Stimulated activated CD8-positive, alpha-beta memory T cell treated with anti-CD3 and anti-CD28 coated beads, Interleukin-7, amount 100 ng/mL, for 48 hours (primary cell): ENCODE measurements at places on chromosomes 3 and 15.

DNA sequence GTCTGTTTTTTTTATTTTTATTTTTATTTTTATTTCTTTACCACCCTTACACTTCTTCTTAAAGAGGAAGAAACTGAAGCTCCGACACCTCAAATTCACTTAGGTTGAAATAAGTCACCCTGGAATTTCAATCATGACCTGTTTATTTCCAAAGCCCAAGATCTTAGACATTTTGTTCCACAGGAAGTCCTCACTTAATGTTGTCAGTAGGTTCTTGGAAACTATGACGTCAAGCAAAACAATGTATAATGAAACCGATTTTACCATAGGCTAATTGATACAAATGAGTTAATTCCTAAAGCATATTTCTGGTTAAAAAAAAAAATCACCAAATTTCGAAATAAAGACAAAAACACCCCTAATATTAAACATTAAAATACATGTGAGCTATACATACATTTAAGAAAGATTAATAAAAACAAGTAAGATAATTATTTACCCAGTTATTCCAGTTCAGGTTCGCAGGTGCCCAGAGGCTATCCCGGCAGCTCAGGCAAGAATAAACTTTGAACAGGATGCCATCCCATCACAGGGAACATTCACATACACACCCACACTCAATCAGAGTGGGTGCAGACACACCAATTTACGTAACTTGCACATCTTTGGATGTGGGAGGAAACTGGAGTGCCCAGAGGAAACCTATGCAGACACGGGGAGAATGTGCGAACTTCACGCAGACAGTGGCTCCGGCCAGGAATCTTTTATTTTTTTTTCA, 391.0 kb downstream of the RAP2B start:
- DNase-seq: no peak

GRCh38 chr15:24858737-24859601, 95.8 kb upstream of the SNRPN start:
- DNase-seq: no peak

- no peak for DNase-seq
These were observed 192.9 kb upstream of the CCDC54 start for GRCh38 chr3:107184375-107184774.

DNA sequence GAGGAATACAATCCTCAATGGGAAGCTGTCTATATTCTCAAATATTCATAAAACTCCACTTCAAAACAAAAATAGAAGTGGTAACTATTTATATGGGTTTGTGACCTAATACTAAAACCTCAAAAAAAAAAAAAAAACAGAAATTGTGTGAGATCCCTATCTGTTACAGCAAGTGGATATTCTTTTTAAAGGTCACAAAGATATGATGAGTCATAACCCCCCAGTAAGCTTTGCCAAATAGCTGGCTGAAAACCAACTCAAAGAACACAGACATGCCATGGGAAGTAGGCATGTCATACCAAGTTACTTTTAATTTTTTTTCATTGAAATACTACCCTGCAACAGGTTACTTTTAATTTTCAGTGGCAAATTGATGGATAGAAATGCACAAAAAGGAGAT, 62.5 kb downstream of the CBLB start:
- no peak for DNase-seq

- no peak for DNase-seq
These were observed 479.9 kb downstream of the GRM7 start for GRCh38 chr3:7340795-7341194.

DNA sequence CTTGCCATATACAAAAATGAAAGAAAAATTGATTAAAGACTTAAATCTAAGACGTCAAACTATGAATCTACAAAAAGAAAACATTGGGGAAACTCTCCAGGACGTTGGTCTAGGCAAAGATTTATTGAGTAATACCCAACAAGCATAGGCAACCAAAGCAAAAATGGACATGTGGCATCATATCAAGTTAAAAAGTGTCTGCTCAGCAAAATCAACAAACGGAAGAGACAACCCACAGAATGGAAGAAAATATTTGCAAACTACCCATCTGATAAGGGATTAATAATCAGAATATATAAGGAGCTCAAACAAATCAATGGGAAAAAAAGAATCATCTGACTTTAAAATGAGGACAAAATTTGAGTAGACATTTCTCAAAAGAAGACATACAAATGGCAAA, 160.9 kb downstream of the DCLK3 start:
- no peak for DNase-seq

GRCh38 chr3:106510206-106510605, 641.4 kb upstream of the CBLB start:
- DNase-seq: no peak

DNA sequence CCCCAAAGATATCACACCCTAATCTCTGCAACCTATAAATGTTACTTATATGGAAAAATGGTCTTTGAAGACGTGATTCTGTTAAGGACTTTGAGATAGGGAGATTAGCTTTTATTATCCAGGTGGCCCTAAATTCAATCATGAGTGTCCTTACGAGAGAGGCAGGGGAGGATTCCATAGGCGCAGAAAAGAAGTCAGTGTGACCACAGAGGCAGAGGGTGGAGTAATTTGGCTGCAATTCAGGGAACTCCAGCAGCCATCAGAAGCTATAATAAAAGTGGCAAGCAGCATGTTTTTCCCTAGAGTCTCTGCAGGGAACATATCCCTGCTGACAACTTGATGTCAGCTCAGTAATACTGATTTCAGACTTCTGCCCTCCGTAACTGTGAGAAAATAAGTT, 315.2 kb upstream of the ROBO2 start:
- no peak for DNase-seq

GRCh38 chr3:141881702-141882101, 5.3 kb downstream of the ATP1B3 start:
- no peak for DNase-seq
